ENCODE measurements at places on chromosomes 3 and 15.

- DNase-seq, result no peak
Measured at GRCh38 chr3:166510382-166510781, 673.2 kb upstream of the BCHE start.

DNA sequence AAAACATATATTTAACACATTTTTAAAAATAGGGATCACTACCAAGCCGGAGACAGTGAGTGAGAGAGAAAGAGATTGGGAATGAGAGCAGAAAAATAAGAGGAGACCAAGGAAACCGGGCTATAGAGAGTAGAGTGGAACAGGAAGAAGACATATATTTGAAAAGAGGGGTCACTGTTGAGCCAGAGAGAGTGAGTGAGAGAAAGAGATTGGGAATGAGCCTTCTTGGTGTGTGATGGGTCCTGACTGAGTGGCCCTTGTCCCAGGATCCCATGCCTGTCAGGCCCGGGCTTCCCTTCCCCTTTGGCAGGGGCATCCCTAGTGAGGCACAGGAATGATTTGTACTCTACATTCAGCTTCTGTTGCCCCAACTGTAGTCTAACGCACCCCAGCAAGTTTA lies 646.6 kb downstream of the NTRK3 start:
- no peak for DNase-seq

GRCh38 chr3:169147238-169148008 lies 516.1 kb downstream of the MECOM start:
- DNase-seq, result no peak

DNA sequence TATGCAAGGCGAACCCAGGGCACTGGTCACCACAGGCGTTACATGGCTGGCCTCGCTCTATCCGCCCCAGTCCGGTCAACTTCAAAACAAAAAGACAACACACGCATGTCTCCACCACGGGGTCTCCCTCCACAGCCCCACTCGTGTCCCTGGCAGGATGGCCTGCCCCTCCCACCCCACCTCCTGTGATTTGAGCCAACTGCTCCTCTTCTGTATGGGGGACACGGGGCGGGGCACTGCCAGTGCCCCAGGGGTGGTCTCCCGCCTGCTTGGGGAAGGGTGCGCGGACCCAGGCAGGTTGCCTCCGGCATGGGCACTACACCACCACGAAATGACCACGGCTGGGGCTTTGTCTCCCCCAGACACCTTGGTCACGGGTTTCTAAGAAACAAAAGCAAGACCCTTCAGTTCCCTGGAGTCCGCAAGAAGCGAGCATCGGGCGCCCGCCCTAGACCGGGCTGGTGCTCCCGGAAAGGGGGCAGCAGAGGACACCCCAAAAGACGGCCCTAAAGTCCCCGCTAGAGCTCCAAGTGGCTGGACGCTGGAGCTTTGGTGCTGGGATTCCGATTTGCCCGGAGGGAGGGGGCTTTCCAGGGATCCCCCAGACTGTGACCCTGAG lies 219.3 kb upstream of the PRICKLE2 start:
- DNase-seq, result no peak

DNA sequence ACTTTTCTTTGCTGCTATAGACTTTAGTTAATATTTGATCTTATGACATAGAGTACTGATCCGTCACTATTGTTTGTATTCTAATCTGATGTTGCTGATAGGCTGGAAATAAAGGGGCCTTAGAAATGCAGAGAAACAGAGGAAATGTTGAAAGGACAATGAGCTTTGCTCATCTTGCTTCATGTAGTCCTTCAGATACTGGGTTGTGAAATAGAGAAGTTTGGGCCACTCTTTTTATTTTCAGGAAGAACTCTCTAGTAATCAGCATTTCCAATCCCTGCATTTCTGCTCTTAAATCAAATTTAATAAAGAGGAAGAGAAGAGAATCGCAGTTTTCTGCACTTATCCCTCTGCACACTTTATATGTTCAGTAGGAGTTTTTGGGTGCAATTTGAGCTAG lies 192.8 kb upstream of the THBS1 start:
- no peak for DNase-seq

DNA sequence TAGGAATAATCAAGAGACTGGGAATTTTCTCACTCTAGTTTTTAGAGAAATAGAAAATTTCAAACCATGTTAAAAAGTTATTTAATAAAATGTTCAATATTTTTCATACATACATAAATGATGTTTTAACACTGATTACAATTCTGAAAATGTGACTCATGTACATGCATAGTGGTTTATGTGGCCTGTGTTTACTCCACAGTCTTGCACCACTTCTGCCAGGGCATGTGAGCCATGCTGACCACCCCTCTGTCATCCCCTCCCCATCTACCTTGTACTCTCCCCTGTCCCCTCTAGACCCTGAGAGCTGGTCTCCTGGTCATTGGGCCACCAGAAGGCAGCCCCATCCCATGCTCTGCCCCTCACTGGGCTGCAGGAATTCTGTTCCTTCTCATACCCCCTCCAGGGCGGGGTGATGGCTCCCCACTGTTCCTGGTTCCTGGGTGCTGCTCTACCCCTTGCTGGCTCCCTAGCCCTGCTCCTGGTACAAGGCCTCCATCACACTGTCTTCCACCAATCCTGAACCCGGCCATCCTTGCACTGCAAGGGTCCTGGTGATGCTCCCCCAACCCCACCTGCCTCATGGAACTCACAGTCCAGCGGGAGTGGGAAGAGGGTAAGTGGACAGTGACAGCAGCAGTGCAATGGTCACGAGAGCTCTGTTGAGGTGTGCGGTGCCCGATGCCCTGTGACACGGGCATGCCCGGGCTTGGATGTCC lies 24.2 kb upstream of the SLC41A3 start:
- DNase-seq, result no peak

- DNase-seq, result no peak
Measured at GRCh38 chr15:66578286-66578875, 12.6 kb upstream of the LCTL start.

GRCh38 chr3:72427624-72428023 lies 420.6 kb downstream of the SHQ1 start:
- no peak for DNase-seq

GRCh38 chr3:142267269-142267668 lies 41.9 kb upstream of the GK5 start:
- no peak for DNase-seq

GRCh38 chr3:148233403-148233802 lies 464.3 kb upstream of the AGTR1 start:
- no peak for DNase-seq

- no peak for DNase-seq
Measured at GRCh38 chr15:47415539-47415971, 301.8 kb upstream of the SEMA6D start.

GRCh38 chr15:29451201-29451781 lies 181.7 kb upstream of the NSMCE3 start:
- no peak for DNase-seq

- no peak for DNase-seq
Measured at GRCh38 chr3:64667138-64667537, 20.7 kb downstream of the ADAMTS9 start.

GRCh38 chr3:141564241-141564640 lies 77.4 kb downstream of the RASA2 start:
- no peak for DNase-seq

- DNase-seq, result no peak
Measured at GRCh38 chr3:172972067-172972466, 169.0 kb downstream of the SPATA16 start.

DNA sequence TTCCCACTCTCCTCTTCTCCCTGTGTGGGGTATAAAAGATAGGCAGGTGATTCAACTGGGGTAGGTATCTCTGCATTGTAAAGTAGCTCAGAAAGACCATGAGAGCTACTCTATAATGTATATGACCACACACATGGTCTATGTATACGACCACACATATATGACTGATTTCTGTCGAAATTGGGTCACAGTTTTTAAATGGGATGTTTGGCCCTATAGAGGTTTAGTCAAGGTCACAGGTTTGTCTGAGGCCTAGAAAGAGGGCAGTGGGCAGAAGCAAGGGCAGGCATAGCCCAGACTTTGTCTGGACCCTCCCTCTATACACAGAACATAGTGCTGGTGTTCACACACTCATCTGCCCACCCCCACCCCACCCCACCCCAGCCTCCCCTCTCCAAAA lies 4.4 kb downstream of the LAMP3 start:
- no peak for DNase-seq

DNA sequence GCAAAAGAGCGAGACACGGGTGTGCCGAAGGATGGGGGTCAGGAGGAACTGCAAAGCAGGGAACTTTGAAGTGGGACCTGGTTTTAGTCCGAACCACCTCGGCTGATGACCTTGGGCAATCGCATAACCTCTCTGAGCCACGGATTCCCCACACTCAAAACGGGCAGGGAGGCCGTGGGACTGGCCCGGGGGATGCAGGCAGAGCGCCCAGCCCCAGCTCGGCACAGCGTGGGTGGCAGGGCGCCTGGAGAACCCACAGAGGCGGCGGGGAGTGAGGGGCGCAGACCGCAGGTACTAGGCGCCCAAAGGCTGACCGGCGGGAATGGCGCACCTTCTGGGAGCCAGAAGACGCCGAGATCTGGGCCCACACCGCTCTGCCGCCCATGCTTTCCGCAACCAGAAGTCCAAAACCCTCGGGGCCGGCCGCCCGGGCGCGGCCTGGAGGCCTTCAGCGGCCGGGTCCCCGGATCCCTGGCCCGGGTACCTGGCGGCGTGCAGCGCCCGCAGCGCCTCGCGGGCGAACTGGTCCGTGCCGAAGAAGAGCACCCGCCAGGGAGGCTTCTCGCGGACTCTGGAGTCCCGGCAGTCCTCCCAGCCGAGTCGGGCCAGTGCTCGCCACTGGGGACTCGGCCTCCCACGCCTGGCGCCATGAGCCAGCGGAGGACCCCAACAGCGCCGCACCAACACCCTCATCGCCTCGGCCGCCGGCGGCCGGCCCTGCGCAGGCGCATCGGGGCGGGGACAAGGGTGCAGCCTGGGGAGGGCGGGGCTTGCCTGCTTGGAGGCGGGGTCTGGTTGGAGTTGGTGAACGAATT lies at the start of gene MTFMT:
MTFMT (minus strand) TSS at position 719 of the 815 bp plus-strand sequence; CDS start at position 693, 26 bp downstream.
- DNase-seq, result peak; percentile 90

DNA sequence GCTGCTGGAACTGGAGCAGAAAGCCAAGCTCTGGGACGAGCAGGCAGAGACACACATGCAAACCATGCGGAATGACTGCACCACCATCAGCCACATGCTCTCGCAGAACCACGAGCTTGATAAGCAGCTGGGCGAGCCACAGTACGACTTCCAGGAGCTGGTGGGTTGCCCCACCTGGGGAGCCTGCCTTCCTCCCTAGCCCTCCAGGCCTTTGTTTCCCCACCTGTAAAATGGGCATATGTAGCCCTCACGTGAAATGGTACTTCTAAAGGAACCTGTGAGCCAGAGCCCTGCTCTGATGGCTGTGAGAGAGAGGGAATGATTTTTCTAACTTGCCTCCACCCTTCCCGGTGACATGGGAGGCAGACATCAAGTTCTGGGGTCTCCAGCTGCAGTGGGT lies 44.6 kb upstream of the GOLGA6B start:
- no peak for DNase-seq

- no peak for DNase-seq
Measured at GRCh38 chr3:126464997-126465396, 10.7 kb downstream of the ZXDC start.

DNA sequence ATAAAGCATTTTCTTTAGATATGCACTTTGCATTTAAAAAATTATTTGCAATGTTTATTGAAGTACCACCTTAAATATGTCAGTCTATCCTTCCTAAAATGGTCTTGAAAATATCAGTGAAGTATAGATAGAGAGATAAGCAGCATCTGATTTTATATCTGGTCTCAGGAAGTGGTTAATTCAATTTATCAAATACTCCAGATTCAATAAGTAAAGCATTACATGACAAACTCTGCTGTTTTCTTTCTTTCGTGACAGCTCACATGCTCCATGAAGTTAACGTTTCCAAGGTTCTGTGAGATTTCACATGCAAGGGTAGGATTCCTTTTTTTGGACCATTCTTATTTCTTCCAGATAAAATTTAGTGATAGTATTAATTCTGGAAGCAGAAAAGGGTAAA lies 775.4 kb upstream of the ROBO1 start:
- DNase-seq, result no peak

DNA sequence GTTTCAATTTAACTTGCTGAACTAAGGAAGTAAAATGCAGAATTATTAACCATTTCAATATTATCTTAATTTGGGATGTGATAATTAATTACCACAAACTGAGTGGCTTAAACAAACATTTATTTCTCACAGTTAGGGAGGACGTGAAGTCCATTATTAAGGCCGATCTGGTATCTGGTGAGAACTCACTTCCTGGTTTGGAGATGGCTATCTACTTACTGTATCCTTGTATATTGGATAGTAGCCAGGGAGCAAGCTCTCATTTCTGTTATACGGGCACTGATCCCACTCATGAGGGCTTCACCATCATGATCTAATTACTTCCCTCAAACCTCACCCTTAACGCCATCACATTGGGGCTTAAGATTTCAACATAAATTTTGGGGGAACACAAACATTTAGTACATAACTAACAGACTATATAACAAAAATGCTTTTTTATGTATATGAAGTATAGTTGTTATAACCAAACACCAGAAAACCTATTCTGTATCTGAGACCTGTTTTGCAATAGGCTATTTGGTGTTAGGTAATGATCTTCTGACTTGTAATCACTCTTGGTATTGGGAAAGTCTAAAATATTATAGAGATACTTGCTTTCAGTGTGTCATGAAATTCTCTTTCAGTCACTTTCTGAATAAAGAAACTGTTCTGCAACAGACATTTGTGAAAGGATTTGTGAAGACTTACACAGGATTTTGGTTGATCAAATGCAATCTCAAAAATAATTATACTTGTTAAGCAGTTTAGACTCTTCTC lies 4.7 kb upstream of the KPNA4 start:
- DNase-seq, result no peak
